NCI-H524 treated with DMSO at 0.1 percent for 48 hours (cell line): ENCODE measurements at places on chromosomes 5 and 9.

DNA sequence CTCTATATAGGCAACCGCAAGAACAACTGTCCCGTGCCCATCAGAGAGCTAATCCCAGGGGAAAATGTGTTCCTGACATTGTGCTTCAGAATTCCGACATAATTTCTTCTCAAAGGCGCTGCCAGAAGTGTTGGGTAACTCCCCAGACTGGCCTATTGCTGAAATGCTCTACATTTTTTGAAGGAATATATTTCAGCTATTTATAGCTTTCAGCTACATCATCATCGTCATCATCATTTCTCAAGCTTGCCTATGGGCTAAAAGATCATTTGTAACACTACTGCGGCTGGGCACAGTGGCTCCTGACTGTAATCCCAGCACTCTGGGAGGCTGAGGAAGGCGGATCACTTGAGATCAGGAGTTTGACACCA lies 49.7 kb downstream of the MYO10 start:
- DNase-seq = no peak

GRCh38 chr5:1336106-1336561 lies 8.8 kb downstream of the CLPTM1L start:
- no peak for DNase-seq

DNA sequence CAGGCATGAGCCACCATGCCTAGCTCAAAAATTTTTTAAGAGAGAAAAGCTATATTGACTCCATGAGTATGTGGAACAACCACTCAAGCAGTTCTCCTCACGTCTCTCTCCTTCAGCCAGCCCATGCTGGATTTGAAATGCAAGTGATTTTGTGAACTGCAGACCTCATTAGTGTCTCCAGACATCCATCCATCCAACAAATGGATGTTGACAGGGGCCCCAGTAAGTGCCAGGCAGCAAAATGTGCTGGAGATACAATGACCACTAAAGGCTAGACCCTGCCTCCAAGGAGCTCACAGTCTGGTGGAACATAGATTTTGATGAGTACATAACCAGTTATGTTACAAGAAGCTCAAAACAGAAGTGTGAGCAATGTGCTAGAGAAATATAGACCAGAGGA lies 37.1 kb upstream of the PPARGC1B start:
- DNase-seq = no peak

DNA sequence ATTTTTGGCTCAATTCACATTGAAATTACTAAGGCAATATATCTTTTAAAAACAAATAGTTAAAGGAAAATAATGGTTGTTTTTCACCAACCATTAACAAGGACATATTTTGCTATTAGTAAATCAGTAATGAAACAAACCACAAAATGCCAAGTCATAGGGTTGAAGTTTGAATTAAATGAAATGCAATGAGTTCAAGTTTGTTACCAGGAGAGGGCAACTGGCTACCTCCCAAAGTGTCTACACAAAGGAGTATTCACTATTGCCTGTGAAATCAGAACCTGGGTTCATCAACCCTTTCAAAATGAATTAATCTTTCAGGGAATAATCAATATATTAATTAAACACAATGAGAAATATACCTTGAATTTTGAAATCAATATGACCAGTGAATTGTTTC lies 138.4 kb upstream of the DMRTA1 start:
- DNase-seq = no peak

DNA sequence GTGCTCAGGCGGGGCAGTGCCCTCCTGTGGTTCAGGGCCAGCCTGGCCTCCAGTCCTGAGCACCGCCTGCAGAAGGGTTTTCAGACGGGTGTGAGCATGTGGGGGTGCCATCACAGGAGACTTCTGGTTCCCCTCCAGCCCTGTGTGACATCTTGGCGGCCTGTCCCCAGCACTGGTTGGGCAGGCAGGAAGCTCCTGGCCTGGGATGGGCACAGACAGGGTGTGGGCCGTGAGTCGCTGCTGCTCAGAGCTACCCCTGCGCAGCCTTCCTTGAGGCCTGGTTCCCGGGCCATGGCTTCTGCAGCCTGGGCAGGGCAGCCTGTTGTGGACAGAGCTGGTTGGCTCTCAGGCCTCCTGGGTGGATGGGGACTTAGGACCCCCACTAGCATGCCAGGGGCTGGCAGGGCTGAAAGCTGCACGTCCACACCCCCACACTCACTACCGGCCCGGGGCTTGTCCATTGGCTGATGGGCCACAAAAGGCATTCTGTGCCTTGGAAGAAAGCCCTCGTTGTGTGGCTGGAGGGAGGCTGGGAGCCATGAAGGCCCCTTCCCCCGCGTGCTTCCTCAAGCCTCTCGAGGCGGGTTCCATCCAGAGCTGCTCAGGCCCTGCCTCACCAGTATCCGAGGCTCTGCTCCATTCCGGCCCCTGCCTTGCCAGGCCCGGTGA lies 58.7 kb downstream of the RXRA start:
- DNase-seq = no peak
